Stimulated activated CD8-positive, alpha-beta memory T cell treated with anti-CD3 and anti-CD28 coated beads, Interleukin-7, amount 100 ng/mL, for 1 hour (primary cell): ENCODE measurements at places on chromosomes 12 and 14.

DNA sequence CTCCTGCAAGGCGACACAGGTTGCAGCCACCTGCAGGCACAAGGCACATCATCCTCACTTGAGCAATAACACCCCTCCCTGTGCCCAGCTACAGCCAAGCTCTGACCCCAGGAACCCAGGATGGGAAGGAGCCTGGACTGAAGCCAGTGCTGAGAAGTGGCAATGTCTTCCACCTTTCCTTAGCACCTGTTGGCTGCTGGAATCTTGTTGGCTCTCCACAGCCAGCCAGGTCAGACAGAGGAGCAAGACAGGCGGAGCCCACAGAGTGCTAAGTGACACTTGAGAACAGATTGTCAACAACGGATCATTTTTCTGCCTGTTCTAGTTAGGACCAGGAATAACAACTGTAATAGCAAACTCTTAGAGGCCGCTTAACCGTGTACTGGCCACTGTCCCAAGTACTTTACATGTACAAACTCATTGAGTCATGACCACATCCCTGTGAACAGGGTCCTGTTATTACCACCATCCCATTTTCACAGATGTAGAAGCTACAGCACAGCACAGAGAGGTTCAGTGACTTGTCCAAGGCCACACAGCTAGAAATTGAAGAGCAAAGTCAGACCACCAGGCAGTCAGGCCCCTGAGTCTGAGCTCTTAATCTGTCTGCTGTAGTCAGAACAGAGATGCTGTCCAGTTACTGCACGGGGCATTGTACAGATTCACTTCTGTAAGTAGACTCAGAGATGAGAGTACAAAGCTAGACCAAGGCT, 45.6 kb downstream of the RNFT2 start:
- DNase-seq: no peak

GRCh38 chr14:55418411-55418810, 6.8 kb upstream of the ATG14 start:
- no peak for DNase-seq

DNA sequence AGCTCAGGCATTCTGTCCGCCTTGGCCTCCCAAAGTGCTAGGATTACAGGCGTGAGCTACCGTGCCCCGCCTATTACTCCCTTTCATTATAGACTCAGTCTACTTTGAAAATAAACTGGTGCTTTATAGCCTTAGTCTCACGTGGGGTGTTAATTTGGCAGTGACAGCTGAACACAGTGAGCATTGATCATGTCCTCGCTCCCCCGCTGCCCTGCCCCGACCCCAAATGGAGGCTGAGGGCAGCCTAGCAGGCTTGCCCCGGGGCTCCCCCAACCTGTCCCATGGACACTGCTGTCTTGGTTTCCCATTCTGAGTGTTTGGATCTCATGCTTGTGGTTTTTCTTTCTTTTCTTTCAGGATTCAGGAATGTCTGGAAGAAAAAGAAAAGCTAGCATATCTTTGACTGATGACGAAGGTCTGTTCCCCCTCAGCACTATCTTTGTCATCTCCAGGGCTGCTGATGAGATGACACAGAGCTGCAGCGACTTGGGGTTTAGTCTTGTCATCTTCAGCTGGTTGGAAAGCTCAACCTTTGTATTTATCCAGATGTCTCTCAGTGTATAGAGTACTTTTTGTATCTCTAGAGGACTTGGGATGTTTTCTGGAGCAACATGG, 42.2 kb downstream of the EP400 start:
- DNase-seq: no peak

DNA sequence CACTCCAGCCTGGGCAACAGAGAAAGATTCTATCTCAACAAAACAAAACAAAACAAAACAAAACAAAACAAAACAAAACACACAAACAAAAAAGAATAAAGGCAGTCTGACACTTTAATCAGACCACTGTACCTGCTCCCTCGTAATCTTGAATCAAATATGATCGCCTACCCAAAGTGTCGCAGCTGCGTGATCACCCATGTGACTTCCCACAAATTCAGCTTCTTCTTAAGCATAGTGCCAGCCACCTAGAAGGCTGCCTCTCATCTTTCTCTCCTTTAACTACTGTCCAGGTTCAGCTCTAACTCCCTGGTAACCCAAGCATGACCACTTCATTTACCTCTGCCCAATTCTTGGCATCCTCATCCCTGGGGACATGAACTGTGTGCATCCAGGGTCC, 37.4 kb downstream of the FMNL3 start:
- DNase-seq: no peak
